Heart left ventricle (tissue), 16 donors: ENCODE measurements at places on chromosomes 1 and 21. TPM values are rescaled to one million over a fixed set of nuclear protein-coding genes. Genes with fewer than 3 reads are reported as not detected.

OR14A16 gene
- total RNA-seq, result not detected

APOBEC4 gene
- total RNA-seq, result not detected

GNAT2 gene
- total RNA-seq, result not detected

UCK2 gene
- total RNA-seq, result 13.9 TPM

E2F2 gene
- total RNA-seq, result 0.13 TPM

FAM78B gene
- total RNA-seq, result 2.9 TPM

DMBX1 gene
- not detected for total RNA-seq

KIF2C gene
- 7.0 TPM for total RNA-seq

LAMC2 gene
- total RNA-seq, result 1.9 TPM

PTGER3 gene
- total RNA-seq, result 0.97 TPM

KRTAP13-2 gene
- not detected for total RNA-seq

SPATA45 gene
- not detected for total RNA-seq

RNF186 gene
- total RNA-seq, result not detected

PROX1 gene
- total RNA-seq, result 101 TPM
